ENCODE measurements at places on chromosomes 16 and 17. TPM values are rescaled to one million over a fixed set of nuclear protein-coding genes. Genes with fewer than 3 reads are reported as not detected.

C17orf78 gene
- total RNA-seq, result not detected

- H3K4me1 ChIP-seq, result peaks cover 56% of the 10 kb centered on the region
- no peaks in the 10 kb centered on the region for H3K36me3 ChIP-seq
- no peak overlapping the region for H3K4me3 ChIP-seq
Observed at GRCh38 chr16:57892447-57893096, 78.4 kb downstream of the CNGB1 start.

TBKBP1 gene
- 14.7 TPM for total RNA-seq

DNA sequence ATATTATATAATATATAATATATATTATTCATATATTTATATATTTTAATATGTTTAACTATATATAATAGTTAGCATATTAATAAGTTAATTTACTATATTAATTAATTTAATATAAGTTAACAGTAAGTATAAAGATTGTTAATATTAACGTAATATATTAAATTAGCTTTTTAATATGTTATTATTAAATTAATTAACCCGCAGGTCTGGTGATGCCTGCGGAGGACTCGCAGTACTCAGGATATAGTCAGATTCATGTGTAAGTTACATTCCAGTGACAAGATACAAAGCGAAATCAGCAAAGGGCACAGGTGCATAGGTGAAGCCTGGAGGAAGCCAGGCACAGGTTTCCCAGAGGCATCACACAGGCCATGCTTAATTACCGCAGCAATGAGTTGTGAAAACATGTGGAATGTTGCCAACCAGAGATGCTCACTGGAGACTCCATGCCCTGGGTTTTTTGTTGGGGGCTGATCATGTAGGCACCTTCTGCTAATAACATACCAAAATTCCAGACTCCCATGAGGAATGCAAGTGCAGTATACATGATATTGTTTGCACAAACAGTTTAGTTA lies 130.4 kb upstream of the MPHOSPH6 start:
- H3K27ac ChIP-seq, result no peak overlapping the region
- no peaks in the 10 kb centered on the region for H3K36me3 ChIP-seq
- H3K4me1 ChIP-seq, result no peaks in the 10 kb centered on the region
- no peak overlapping the region for H3K4me3 ChIP-seq
- no peaks in the 10 kb centered on the region for H3K27me3 ChIP-seq

DNA sequence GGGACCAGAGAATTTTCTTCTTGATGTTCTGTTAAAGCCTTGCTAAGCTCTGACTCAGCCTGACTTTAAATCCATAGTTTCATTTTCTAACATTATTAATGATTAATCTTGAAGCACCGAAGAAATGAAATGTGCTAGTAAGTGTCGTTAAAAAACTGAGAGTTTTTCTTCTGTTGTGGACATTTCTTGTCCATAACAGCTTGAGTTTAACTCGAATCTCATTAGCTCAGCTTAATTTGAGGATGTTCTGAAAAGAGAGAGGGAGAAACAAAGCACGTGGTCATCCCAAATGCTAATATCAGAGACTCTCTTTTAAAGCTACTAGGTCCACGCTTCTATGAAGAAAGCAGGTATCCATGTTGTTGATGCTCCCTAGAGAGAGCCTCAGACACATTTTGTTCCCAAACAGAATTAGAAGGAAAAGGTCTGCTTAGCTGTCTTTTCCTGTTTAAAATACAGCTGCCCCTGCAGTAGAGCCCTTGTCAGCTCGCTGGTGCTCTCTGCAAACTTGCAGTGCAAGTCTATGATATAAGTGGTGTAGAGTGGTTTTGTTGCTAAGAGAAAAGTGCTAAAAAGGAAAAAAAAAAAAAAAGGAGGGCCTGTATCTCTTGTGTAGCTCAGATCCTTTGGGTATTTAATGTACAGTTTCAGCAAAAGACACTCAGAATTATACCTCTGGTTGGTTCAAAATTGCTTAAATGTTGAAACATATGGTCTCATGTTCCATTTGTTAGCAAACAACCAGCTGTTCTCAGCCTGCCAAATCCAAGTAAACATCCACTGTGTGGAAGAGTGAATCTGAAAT lies 191.1 kb upstream of the TBX2 start:
- H3K36me3 ChIP-seq, result no peaks in the 10 kb centered on the region
- peaks cover 31% of the 10 kb centered on the region for H3K4me1 ChIP-seq
- no peak for DNase-seq
- peak overlapping the region; percentile 83 for H3K27ac ChIP-seq

GRCh38 chr16:9077091-9077809 lies 14.2 kb upstream of the HAPSTR1 start:
- no peaks in the 10 kb centered on the region for H3K36me3 ChIP-seq
- H3K27ac ChIP-seq, result peak overlapping the region; percentile 30
- no peaks in the 10 kb centered on the region for H3K4me1 ChIP-seq
- no peaks in the 10 kb centered on the region for H3K27me3 ChIP-seq

ZG16 gene
- not detected for total RNA-seq

- H3K36me3 ChIP-seq, result peaks cover 27% of the 10 kb centered on the region
- peak overlapping the region; percentile 98 for H3K4me3 ChIP-seq
- H3K27ac ChIP-seq, result peak overlapping the region; percentile 100
- H3K27me3 ChIP-seq, result no peaks in the 10 kb centered on the region
Observed at GRCh38 chr16:30697264-30698138, 1.5 kb upstream of the SRCAP start.

PPY gene
- total RNA-seq, result not detected

GRCh38 chr16:86575754-86576557 lies 2.4 kb upstream of the FOXL1 start:
- peak overlapping the region; percentile 39 for H3K4me3 ChIP-seq
- no peaks in the 10 kb centered on the region for H3K36me3 ChIP-seq
- H3K27ac ChIP-seq, result no peak overlapping the region
- peaks cover 99% of the 10 kb centered on the region for H3K27me3 ChIP-seq

GRCh38 chr17:16470265-16470664 lies 21.7 kb downstream of the LRRC75A start:
- no peaks in the 10 kb centered on the region for H3K27me3 ChIP-seq
- no peak for DNase-seq
- no peaks in the 10 kb centered on the region for H3K4me1 ChIP-seq
- H3K4me3 ChIP-seq, result no peak overlapping the region

ITGAD gene
- total RNA-seq, result 0.20 TPM

KRTAP4-3 gene
- total RNA-seq, result not detected

NPTX1 gene
- total RNA-seq, result 1.3 TPM

CCL7 gene
- total RNA-seq, result not detected

DNA sequence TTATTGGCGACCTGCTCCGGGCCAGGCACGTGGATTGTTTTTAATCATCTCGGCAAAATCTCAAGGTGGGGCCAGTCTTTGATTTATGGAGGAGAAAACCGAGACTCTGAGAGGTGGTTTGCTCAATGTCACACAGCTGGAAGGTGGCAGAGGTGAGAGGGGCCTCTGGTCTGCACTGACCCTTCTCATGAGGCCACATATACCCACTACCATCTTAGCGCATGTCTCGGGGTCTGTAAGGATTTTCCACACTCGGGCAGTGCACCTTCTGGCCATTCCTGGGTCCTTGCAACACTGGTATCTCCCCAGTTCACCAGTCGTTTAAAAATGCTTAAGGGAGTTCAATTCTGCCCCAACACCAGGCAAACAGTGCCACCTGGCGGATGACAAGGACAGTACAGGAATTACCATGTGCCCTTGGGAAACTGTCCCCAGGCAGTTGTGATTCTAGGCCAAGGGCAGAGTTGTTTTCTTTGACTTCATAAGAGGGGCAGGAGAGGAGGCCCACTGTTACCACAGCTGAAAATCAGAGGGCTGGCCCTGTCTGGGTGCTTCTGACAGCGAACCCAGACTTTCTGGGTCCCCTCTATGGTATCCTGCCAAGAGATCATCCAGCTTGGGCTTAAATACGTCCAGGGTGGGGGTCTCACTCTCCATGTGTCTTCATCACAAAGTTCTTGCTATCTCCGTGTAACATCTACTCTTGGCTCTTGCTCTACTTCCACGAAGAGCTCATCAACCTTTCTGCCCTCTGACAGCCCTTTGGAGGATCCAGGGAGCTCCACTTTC lies 39.4 kb upstream of the RAI1 start:
- H3K4me3 ChIP-seq, result no peak overlapping the region
- no peak overlapping the region for H3K27ac ChIP-seq
- no peaks in the 10 kb centered on the region for H3K36me3 ChIP-seq
- H3K4me1 ChIP-seq, result no peaks in the 10 kb centered on the region
- peak; percentile 82 for DNase-seq

- no peak overlapping the region for H3K27ac ChIP-seq
- H3K4me3 ChIP-seq, result peak overlapping the region; percentile 86
- DNase-seq, result no peak
- peaks cover 43% of the 10 kb centered on the region for H3K36me3 ChIP-seq
- peaks cover 14% of the 10 kb centered on the region for H3K4me1 ChIP-seq
Observed at GRCh38 chr17:42774066-42774745, 957 bp downstream of the VPS25 start.

GRCh38 chr17:8079291-8080207 lies 8.0 kb downstream of the ALOX12B start:
- DNase-seq, result peak; percentile 87
- H3K4me1 ChIP-seq, result peaks cover 15% of the 10 kb centered on the region
- H3K36me3 ChIP-seq, result no peaks in the 10 kb centered on the region
- H3K27ac ChIP-seq, result no peak overlapping the region

DNA sequence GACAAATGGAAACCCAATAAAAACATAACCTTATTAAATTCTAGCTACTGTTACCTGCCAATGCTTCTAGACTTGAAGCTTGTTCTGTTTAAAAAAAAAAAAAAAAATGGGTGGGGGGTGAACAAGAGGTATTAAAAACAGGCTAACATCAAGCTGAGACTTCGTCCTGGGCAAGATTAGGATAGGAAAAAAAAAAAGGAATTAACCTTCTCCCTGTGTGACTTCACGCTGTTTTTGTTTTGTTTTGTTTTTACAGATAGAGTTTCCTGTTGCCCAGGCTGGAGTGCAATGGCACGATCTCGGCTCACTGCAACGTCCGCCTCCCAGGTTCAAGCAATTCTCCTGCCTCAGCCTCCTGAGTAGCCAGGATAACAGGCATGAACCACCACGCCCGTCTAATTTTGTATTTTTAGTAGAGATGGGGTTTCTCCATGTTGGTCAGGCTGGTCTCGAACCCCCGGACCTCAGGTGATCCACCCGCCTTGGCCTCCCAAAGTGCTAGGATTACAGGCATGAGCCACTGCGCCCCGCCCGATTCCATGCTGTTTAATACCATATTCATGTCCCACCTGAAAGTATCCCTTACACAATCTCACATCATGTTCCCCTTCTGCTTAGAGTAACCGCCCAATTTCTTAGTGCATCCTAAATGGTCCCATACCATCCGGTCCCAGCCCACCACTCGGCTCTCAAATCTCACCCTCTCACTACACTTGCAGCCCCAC lies 2.2 kb downstream of the USP31 start:
- H3K36me3 ChIP-seq, result no peaks in the 10 kb centered on the region
- no peaks in the 10 kb centered on the region for H3K27me3 ChIP-seq
- DNase-seq, result no peak
- no peak overlapping the region for H3K27ac ChIP-seq

DNA sequence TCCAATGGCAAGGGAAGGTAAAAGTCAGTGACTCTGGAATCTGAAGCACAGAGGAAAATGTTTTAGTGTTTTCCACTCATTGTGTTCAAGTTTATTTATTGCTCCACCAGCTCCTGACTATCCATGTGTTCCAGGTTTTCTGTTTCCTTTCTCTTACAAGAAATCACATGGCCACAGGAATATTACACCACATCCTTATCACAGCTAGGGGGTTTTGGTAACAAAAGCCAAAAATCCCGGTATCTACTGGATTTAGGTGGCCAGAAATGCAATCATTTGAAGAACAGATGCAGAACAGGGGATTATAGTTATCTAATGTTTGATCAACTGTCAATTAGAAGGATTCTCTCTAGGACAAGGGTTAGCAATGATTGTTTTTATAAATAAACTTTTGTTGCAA lies 47.9 kb downstream of the STH start:
- H3K4me3 ChIP-seq, result no peak overlapping the region
- no peak overlapping the region for H3K27ac ChIP-seq
- no peak for DNase-seq
- no peaks in the 10 kb centered on the region for H3K27me3 ChIP-seq
- H3K36me3 ChIP-seq, result peaks cover 79% of the 10 kb centered on the region

- no peaks in the 10 kb centered on the region for H3K4me1 ChIP-seq
- no peak overlapping the region for H3K4me3 ChIP-seq
- no peaks in the 10 kb centered on the region for H3K36me3 ChIP-seq
- no peak overlapping the region for H3K27ac ChIP-seq
- no peak for DNase-seq
Observed at GRCh38 chr17:56488800-56489199, 104.7 kb upstream of the NOG start.

DNA sequence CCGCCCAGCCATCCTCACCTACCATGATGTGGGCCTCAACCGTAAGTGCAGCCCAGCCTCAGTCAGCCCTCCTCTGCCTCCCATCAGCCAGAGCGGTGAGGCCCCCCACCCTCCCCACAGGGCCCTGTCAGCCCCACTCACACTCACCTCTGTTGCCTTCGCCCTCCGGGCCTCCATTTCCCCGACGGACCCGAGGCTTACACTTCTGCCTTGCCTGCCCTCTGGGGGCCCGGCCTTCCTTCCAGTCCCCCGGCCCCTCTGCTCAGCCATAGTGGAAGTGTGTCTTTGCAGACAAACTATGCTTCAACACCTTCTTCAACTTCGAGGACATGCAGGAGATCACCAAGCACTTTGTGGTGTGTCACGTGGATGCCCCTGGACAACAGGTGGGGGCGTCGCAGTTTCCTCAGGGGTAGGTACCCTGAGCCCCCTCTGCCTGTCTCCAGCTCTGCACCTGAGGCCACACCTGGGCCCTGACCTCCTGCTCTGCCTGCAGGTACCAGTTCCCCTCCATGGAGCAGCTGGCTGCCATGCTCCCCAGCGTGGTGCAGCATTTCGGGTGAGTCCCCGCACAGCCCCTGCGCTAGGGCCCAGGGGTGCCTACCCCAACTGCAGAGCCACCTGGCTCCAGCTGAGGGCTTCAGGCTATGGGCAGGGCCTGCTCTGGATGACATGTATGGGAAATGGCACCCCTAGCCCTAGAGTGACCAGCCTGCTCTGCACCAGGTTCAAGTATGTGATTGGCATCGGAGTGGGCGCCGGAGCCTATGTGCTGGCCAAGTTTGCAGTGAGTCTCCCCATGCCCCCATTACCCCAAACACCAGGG lies 4.1 kb downstream of the NDRG4 start:
- no peak for DNase-seq
- no peak overlapping the region for H3K27ac ChIP-seq
- H3K4me3 ChIP-seq, result no peak overlapping the region
- H3K27me3 ChIP-seq, result peaks cover 34% of the 10 kb centered on the region

- H3K4me3 ChIP-seq, result no peak overlapping the region
- H3K4me1 ChIP-seq, result peaks cover 15% of the 10 kb centered on the region
- DNase-seq, result no peak
Observed at GRCh38 chr17:79818026-79818758, 21.0 kb downstream of the CBX4 start.

CDH8 gene
- 0.78 TPM for total RNA-seq

GRCh38 chr17:78140169-78141051 lies 5.8 kb upstream of the C17orf99 start:
- peak overlapping the region; percentile 8 for H3K4me3 ChIP-seq
- peak overlapping the region; percentile 47 for H3K27ac ChIP-seq
- H3K27me3 ChIP-seq, result no peaks in the 10 kb centered on the region
- peaks cover 48% of the 10 kb centered on the region for H3K4me1 ChIP-seq

TP53TG3F gene
- total RNA-seq, result not detected

GRCh38 chr17:19461116-19461515 lies 50.1 kb downstream of the RNF112 start:
- H3K27me3 ChIP-seq, result no peaks in the 10 kb centered on the region
- DNase-seq, result no peak
- H3K4me3 ChIP-seq, result no peak overlapping the region

SPATA22 gene
- 0.75 TPM for total RNA-seq
